Stimulated activated CD8-positive, alpha-beta memory T cell treated with anti-CD3 and anti-CD28 coated beads, Interleukin-2, amount 100 ng/mL, for 48 hours (primary cell): ENCODE measurements at places on chromosomes 1 and 21.

GRCh38 chr1:46587069-46587468, 17.0 kb downstream of the MKNK1 start:
- no peak for DNase-seq

- no peak for DNase-seq
These were observed 3.1 kb downstream of the BCAR3 start for GRCh38 chr1:93678491-93678890.

DNA sequence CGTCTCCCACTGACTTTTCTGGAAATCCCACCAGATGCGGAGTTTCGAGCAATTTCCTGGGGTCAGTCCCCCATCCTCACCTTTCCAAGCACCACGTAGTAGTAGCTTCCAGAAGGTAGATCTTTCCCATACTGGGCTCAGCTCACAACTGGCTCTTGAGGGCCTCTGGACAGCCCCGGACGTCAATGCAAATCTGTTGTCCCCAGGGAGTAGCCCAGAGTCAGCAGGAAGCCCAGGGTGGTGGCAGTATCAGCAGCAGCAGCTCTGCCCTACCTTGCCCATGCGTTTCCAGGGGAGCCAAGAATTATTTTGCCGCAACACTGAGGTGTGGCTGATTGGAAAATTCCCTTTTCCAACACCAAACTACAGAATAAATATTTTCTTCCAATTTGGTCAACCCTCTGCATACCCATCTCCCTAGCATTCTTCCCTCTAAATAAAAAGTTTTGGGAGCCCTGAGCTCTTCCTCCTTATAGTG, 70.3 kb downstream of the CD46 start:
- no peak for DNase-seq

- DNase-seq = no peak
These were observed 50.4 kb downstream of the SLC16A1 start for GRCh38 chr1:112905395-112906149.

GRCh38 chr1:87958201-87958600, 629.5 kb downstream of the LMO4 start:
- no peak for DNase-seq

GRCh38 chr1:30450148-30450817, 273.1 kb downstream of the MATN1 start:
- DNase-seq = no peak

GRCh38 chr21:44521928-44522752, 17.9 kb downstream of the KRTAP10-1 start:
- DNase-seq = no peak

- no peak for DNase-seq
These were observed 184.4 kb downstream of the USH2A start for GRCh38 chr1:216238844-216239243.

DNA sequence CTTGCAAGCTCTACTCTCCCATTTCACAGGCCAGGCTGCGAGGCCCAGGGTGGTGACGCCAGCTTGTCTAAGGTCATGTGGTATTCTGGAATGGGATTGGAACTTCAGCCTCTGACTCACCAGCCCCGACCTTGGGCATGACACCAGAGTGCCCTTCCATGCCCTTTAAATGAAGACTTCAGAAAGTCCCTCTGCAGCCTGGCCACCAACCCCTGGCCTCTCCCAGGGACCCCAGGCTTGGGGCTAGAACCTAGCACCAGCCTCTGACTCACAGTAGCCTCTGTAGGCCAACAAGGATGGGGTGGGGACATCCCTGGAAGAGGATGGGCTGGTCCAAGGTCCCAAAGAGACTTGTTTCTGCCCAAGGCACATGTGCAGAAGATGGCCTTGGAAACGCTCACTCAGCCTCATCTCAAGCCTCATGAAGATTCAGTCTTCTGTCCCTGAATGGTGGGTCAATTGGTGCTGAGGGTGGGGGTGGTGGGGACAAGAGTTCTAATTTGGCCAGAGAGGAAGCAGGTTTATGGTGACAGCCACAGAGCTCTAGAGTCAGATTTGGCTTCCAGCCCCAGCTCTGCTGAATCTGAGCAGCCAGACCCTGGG, 36.1 kb upstream of the RUNX3 start:
- no peak for DNase-seq

DNA sequence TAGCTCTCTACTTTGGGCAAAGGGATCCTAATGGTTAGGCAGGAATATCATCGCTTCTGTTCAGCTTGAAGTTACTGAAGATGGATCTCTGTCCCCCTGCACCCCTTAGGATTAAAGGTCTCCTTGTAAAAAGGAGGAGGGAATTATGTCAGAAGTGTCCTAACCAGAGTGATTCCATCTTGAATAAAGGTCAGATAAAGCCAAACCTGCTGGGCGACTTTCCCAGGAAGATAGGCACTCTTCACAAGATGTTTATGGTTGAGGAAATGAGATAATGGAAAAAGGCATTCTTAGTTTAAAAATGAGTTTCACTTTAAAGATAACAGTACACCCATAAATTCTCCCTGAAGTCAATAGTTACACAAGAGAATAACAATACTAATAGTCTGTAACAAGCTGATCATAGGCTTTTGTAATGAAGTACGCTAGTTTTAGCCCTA, 1.7 kb upstream of the NENF start:
- DNase-seq = no peak

GRCh38 chr1:41650028-41650880, 165.8 kb upstream of the EDN2 start:
- DNase-seq = peak; percentile 29

DNA sequence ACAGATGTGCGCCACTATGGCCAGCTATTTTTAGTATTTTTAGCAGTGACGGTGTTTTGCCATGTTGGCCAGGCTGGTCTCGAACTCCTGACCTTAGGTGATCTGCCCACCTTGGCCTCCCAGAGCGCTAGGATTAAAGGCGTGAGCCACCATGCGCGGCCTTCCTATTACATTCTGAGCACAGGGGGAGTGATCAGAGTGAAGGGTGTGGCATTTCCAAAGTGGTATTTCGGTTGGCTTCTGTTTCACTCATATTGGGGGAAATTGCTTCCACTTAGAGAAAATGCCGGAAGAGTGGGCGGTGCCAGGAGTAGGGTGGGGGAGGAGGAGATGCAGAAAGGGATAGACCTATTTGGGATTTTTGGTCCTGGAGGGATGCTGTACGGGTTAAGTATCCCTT, 4.3 kb downstream of the PIK3CD start:
- peak; percentile 17 for DNase-seq

- DNase-seq = no peak
These were observed 87.8 kb upstream of the MAP1LC3C start for GRCh38 chr1:242086706-242087105.

- DNase-seq = no peak
These were observed 69.7 kb downstream of the ADSS2 start for GRCh38 chr1:244381878-244382565.

DNA sequence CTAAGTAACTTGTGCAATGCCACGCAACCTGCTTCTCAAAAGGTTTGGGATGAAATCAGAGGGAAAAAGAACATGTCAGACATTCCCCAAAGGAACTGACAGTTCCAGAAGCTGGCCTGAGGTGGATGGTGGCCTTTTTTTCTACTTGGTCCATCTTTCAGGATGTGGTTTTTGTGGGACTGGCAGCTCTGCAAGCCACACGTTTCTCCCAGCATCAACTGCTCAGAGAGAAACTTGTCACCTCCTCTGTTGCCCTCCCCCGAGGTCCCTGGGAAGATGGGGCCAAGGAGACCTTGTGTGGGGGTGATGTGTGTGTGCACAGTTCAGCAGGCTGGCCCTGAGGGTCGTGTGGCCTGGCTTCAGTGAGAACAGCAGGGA, 2.5 kb upstream of the DHRS3 start:
- DNase-seq = no peak

- no peak for DNase-seq
These were observed 114.7 kb upstream of the IRF2BP2 start for GRCh38 chr1:234724516-234725176.
